ENCODE measurements at places on chromosomes 16 and 17.

- DNase-seq: no peak
These were observed 3.0 kb upstream of the BAHCC1 start for GRCh38 chr17:81391936-81392908.

GRCh38 chr16:68707340-68708152 is 29.5 kb upstream of the CDH1 start:
- no peak for DNase-seq

DNA sequence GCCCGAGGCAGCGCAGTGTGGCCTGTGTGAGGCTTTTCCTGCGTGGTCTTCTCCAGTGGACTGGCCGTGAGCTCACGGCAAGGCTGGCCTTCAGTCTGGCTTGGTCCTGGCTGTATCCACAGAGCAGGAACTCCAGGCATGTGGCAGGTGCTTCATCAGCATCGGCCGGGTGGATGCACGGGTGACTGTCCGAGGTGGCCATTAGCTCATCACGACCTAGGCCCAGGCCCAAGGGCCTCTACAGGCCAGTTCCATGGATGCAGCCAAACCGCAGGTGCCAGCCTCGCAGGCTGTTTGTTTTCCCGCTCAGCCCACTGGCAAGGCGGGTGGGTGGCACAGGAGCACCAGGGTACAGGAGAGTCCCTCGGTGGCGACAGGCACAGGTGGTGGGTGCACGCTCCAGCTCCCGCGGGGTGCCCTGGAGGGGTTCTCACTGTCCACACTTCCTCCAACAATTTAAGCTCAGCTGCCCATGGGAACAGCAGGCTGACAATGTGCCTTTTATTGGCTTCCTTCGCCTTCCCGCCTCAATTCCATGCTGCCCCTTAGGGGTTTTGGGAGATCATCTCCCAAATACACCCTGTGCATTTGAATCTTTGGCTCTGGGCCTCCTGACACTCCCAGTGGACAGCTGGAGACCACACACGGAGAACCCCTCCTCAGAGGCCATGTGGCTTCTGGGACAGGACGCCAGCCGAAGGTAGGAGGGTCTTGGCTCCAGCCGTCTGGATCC is 33.0 kb downstream of the ENGASE start:
- DNase-seq: no peak

DNA sequence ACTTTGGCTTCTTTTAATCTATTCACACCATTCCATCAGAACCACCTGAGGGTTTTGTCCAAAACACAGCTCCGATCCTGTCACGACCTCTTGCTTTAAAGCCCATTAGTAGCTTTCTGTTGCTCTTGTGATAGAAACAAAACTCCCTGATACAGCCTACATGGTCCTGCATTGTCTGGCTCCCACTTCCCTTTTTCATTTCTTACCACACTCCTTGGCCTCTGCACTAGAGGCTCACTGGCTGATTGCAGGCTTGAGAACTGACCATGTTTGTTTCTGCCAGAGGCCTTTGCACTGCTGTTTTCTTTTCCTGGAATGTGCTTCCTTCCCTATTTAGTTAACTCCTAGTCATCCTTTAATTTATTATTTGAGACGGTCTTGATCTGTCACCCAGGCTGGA is 23.7 kb downstream of the IST1 start:
- no peak for DNase-seq

DNA sequence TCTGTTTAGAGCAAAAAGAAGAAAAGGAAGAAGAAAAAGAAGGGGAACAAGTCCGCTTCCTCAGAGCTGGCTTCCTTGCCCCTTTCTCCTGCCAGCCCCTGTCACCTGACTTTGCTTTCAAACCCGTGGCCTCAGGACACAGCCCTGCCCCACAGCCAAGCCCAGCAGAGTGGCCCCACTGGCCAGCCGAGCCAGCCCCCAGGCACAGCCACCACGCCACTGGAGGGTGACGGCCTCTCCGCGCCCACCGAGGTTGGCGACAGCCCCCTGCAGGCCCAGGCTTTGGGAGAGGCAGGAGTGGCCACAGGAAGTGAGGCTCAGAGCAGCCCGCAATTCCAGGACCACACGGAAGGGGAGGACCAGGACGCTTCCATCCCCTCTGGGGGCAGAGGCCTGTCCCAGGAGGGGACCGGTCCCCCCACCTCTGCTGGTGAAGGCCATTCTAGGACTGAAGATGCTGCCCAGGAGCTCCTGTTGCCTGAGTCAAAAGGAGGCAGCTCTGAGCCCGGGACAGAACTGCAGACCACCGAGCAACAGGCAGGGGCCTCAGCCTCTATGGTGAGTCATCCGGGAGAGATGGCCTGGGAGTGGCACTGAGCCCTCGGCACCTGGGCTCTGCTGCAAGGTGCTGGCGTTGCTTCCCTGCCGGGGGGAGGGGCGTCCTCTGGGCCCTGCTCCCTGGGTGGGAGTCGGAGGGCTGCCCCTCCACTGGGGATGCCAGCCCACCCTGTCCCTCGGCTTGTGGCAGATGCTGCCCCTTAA is 27.3 kb downstream of the RNF213 start:
- DNase-seq: no peak

DNA sequence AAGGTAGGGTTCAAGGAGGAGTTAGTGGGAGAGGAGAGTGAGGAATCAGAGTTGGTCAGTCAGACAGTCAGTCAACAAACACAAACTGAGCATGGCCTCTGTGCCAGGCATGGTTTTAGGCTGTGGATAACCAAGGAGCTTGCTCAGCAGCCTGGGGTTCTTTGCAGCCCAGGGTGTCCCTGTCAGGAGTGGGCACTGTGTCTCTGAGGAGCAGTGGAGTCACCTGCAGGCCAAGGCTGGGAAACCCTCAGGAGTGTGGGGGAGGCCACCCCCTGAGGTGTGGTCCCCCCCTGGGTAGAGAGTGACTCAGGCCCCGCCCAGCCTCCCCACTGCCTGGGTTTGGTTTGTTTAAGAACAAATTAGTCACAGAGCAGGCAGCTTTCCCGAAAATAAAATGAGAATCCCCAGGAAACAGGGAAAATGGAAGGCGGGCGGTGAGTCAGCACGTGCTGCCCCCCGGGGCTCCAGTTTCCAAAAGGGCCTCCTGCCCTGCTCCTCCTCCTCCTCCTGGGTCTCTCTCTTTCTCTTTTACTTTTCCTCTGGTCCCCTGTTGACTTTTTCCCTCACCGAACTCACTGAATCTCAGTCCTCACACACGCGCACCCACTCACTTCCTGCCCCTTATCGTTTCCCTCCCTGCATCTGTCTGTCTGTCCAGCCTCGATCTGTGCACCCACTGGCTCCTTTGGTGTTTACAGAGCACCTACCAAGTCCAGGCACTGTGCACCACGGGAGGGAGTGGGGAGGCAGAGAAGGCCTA is 44.3 kb downstream of the SOCS3 start:
- DNase-seq: no peak

GRCh38 chr17:57372156-57372555 is 115.8 kb downstream of the MSI2 start:
- DNase-seq: no peak

DNA sequence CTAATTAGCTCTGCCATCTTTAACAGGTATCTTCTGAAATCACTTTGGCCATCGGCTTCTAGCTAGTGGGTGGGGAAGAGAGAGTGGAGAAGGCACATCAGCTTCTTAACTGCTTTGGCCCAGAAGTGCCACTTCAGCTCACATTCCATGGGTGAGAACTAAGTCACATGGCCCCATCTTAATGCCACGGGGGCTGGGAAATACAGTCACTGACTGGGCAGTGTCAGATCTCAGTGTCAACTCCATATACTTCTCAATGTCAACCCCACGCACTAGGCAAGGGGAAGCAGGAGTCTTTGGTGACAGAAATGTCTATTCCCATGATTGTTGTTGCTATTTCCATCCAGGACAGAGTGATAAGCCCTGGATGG is 29.4 kb downstream of the CCR7 start:
- no peak for DNase-seq

DNA sequence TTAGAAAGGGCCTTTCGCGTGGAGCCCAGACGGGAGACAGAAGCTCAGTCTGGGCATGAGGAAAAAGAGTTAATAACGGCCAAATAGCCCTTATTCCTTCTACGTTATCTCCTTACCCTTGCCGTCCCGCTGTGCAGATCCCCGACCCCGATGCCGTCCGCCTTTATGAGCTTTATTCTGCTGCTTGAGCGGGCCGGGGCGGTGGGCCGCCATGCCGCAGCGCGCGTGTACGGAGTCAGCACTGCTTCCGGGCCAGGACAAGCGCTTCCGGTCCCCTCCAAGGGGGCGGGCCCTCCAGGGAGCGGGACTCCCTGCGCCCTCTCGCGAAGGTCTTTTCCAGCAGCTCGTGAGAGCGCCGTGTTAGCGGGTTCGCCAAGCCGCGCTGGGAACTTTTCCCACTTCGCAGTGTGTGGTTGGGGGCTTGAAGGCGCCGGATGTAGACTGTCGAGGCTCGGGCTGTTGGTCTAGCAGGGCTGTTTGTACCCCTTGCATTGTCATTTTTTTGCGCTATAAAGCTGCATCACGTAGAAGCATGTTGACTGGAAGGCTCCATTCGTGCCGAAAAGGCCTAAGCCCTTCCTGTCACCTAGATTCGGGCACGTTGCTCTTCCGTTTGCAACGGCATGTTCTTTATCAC is at the start of gene TSR1:
Gene TSR1 (minus strand): TSS at position 243 of the 637 bp plus-strand sequence. CDS start 30 bp downstream, at position 213.
- peak; percentile 91 for DNase-seq

- no peak for DNase-seq
These were observed 38.5 kb downstream of the CHD9 start for GRCh38 chr16:53093162-53093744.

Data from left kidney (tissue), 8 donors.